Renal cortex interstitium (tissue), 15 donors: ENCODE measurements at places on chromosomes 11 and 22. TPM values are rescaled to one million over a fixed set of nuclear protein-coding genes. Genes with fewer than 3 reads are reported as not detected.

PVALB gene
- 7.0 TPM for polyA plus RNA-seq

WBP2NL gene
- polyA plus RNA-seq = 7.4 TPM

OR52H1 gene
- not detected for polyA plus RNA-seq

CDC42BPG gene
- 4.0 TPM for polyA plus RNA-seq

ZBTB44 gene
- polyA plus RNA-seq = 64.0 TPM

- DNase-seq = no peak
These were observed 606.1 kb downstream of the DLG2 start for GRCh38 chr11:85021058-85021457.

DNA sequence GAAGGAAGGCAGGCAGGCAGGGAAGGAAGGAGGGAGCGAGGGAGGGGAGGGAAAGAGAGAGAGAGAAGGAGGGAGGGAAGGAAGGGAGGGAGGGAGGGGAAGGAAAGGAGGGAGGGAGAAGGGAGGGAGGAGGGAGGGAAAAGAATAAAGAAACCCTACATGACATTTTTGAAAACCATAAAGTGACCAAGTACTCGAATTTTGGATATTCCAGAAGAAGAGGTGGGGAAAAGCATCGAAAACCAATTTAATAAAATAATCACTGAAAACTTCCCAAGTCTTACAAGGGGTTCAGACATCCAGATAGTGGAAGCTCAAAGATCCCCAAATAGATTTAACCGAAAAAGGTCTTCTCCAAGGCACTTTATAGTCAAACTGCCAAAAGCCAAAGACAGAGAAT, 11.7 kb downstream of the GDPD4 start:
- DNase-seq = no peak

DNA sequence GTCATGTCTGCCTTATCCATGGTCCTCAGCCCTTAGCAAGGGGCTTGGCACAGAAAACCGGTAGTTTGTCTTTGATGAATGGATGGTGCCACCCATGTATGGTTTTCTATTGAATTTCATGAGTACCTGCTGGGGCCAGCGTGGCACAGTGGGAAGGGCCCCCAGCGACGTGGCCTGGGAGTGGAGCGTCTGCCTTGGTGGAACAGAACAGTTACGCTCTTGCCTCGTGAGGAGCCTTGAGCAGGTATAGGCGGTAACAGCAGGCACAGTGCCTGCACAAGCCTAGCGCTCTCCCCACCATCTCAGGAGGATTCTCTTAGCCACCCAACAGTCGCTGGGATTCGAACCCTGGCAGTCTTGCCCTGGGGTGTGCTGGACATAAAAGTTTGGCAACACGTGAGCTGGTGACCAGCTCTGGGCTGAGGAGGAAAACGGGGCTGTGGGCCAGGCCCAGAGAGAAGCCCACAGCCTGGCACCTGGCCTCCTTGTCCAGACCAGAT, 3.0 kb upstream of the SSH3 start:
- no peak for DNase-seq

GRCh38 chr11:75303544-75304224, 47.8 kb downstream of the ARRB1 start:
- no peak for DNase-seq
